Bronchial epithelial cell (primary cell): ENCODE measurements at places on chromosomes 11 and 22.
A peak's percentile ranks its signal among the peaks of the same experiment; 100 is the strongest.

- no peak for DNase-seq
Measured at GRCh38 chr11:119727523-119728151, 1.4 kb downstream of the NECTIN1 start.

DNA sequence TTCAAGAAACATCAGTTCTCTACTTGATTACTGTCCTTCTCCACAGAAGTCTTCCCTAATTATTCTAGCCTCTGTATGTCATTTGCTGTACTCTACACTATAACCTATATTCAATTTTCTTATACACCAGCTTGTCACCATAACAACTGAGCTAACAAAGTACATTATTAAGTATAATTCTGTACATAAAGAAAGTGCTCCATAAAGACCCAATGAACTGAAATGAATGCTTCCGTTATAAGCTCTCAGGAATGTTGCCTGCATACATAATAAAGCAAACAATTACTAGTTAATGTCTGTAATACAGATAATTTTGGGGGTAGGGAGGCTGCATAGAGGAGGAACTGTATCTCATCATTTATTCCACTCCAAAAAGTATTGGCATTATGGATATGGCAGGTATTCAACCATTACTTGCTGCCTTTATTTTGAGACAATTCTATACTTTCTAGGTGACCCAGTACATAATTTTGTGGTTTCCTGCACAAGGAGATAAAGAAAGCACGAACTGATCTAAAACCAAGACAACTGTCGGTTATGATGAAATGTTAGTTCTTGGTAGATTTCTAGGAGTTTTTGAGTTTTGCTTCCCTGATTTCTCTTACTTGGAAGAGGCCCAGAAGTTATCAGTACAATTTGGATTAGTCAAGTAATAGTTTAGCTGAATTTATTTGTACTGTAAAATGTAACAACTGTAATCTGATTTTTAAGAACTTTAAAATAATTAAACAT lies 202.5 kb downstream of the SBF2 start:
- DNase-seq: no peak

GRCh38 chr11:102416976-102417375 lies 35.6 kb downstream of the TMEM123 start:
- DNase-seq: no peak

- DNase-seq: no peak
Measured at GRCh38 chr11:101552888-101553287, 30.9 kb downstream of the TRPC6 start.

- no peak for DNase-seq
Measured at GRCh38 chr22:37161443-37161842, 11.7 kb upstream of the IL2RB start.

GRCh38 chr22:25067851-25068421 lies 115.4 kb downstream of the KIAA1671 start:
- DNase-seq: no peak

DNA sequence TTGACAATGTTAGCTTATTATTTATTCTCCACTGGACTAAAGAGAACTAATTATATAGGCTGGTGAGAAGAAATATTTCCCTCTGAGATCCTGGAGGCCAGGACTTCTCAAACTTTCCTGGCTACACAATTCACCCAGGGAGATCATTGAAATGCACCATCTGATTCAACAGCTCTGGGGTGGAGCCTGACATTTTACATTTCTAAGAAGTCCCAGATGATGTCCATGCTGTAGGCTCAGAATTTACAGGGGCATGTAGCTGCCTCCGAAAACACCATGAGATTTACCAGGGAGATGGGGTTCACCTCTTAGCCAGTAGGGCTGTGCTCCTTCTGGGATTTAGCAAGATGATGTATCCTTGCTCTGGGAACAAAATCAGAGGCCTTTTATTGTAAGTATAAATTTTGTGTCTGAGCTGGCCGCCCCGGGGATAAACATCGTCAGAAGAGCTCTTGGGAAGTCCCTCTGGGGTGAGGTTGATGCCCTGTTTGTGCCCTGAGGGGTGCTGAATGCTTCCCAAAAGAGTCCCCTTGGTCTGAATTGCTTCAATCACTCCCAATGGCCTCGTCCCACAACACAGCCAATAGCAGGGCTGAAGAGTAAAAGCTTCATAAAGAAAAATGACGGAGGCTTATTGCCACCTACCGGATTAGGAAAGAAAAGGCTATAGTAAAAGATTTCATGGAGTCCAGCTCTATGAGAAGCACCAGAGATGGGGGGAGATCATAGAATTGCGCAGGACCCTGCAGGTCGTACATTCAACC lies 33.4 kb upstream of the API5 start:
- DNase-seq: peak; percentile 10

DNA sequence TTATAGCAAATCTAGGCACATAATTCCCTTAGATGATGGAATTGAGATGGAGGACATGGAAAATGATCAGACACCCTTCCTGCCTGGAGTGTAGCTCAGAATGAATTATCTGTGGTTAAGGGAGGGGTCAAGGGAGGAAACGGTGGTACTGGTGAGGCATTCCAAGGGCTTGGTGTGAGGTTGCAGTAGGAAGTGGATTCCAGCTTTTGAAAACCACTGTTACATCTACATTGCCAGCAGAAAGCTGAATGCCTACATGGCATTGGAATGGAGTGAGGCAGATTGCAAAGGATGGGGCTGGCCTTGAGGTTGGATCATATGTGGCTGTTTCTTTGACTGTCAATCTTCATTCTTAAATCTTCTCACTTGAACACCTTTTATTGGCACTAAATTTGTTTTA lies 684.4 kb downstream of the NTM start:
- DNase-seq: peak; percentile 81

DNA sequence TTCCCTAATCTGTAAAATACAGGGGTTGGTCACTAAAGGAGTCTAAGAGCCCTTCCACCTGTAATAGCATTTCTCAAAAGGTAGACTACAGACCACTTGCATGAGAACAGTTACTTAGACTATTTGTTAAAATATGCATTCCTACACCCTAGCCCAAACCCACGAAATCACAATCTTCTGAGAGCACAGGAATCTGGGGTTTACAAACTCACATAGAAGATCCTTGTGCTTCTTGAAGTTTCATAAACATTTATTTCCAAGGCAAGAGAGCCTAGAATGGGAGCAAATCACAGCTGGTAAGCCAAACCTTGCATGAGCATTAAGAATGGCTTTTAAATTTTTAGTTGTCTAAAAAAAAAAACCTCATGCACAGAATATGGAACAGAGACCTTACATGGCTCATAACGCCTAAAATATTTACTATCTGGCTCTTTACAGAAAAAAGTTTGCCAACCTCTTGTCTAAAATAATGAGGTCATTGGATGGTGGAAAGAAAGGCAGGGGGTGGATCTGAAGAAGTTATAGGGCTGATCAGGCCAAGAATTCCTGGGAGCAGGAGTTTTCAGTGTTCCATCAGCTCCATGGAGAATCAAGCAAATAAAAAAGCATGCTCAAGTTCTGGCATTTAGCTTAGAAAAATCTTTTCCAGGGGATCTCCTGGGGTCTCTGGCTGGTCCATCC lies 133.4 kb downstream of the CCDC34 start:
- DNase-seq: no peak

GRCh38 chr11:35796562-35796961 lies 134.0 kb downstream of the TRIM44 start:
- peak; percentile 77 for DNase-seq

DNA sequence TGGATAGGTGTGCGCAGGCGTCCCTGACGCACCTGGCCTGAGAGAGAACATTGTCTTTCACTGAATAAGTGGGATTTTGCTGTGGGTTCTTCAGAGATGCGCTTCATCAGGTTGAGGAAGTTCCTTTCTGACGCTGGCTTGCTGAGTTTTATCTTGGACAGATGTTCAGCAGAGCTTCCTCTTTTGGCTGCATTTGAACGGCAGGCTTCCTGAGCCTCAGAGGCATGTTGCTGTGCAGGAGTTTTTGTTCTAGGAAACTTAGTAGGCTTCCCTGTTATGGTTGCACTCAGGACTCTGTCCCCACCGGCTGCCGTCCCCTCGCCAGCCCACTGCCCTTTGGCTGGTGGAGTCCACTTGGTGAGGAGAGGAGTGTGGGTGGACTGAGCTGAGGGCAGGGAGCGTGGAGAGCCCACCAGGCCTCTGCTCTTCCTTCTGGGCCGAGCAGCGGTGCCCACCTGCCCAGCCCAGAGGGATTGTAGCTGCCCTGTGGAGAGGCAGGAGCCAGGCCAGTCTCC lies 17.2 kb downstream of the FRMD8 start:
- DNase-seq: no peak

DNA sequence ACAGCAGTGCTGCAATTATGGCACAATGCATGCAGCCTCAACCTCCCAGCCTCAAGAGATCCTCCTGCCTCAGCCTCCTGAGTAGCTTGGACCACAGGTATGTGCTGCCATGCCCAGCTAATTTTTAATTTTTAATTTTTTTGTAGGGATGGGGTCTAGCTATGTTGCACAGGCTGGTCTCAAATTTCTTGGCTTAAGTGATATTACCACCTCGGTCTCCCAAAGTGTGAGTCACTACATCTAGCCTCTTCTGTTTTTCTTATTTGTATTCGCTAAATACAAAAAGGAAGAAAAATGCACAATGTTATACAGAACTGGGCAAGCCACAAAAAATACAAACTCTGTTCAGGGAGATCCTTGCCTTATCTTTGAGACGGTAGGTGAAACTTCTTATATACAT lies 62.1 kb downstream of the DDI1 start:
- DNase-seq: peak; percentile 7

DNA sequence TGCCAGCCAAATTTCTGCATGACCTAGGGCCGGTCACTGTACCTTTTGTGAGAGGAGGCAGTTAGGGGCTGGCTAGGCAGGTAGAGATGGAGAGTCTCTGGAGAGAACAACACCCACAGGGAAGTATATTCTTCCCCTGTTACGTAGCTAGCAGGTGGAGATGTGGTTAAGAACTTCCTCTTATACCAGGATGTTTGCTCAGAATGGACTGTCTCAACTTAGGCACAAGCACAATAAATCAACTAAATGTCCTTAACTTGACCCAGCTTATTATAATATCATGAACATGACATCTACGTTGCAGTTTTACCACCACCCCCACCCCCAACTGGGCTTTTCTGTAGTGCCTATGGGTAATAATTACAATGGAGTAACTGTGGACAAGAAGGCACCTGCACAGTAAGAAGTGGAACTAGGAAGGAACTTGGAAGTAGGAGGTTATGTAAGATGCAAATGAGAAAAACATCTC lies 60.7 kb upstream of the MPEG1 start:
- DNase-seq: peak; percentile 24

GRCh38 chr11:3101921-3102640 lies 44.9 kb upstream of the CARS1 start:
- no peak for DNase-seq

GRCh38 chr11:19306179-19306944 lies 65.6 kb upstream of the E2F8 start:
- no peak for DNase-seq
